HCT116 (cell line): ENCODE measurements at places on chromosomes 12 and 14. TPM values are rescaled to one million over a fixed set of nuclear protein-coding genes. Genes with fewer than 3 reads are reported as not detected.

The CPNE6 gene
- not detected for total RNA-seq

The SLC17A8 gene
- not detected for total RNA-seq

The GUCY2C gene
- not detected for total RNA-seq

The DEGS2 gene
- total RNA-seq = 1.8 TPM

The CSRNP2 gene
- 19.0 TPM for total RNA-seq

The LTBR gene
- 128 TPM for total RNA-seq
